Activated naive CD8-positive, alpha-beta T cell treated with anti-CD3 and anti-CD28 coated beads, Interleukin-2, amount 50 U/mL, for 24 hours (primary cell): ENCODE measurements at places on chromosomes 7 and 10.

- DNase-seq, result no peak
Measured at GRCh38 chr7:16739863-16740622, 13.5 kb upstream of the TSPAN13 start.

DNA sequence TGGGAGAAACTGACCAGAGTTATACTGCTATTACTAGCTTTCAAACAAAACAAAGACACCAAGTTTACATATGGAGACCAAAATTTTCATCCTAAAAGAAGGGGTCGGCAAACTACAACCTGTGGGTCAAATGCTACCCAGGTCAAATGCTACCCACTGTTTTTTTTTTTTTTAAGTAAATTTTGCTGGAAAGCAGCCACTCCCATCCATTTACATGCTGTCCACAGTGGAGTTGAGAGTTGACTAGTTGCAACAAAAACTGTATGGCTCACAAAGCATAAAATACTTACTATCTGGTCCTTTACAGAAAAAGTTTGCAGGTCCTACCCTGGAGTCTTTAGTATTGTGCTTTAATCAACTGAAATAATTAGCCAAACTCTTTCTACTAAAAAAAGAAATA lies 91.4 kb downstream of the SIRT1 start:
- no peak for DNase-seq

DNA sequence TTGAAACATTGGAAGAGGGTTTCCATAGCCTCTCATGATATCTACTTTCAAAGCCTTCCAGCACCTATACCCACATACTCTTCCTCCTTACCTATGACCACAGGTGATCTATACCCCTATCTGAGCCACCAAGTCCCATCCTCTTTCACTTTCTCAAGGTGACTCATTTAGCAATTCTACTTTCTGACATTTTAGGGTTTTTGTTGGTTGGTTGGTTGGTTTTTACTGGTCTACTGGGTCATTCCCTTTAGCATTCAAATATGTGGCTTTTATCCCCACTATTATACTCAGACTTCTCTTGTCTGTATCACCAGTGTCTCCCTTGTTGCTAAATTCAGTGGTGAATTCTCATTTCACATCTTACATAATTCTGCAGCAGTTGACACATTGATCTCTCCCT lies 130.4 kb upstream of the STEAP4 start:
- no peak for DNase-seq

DNA sequence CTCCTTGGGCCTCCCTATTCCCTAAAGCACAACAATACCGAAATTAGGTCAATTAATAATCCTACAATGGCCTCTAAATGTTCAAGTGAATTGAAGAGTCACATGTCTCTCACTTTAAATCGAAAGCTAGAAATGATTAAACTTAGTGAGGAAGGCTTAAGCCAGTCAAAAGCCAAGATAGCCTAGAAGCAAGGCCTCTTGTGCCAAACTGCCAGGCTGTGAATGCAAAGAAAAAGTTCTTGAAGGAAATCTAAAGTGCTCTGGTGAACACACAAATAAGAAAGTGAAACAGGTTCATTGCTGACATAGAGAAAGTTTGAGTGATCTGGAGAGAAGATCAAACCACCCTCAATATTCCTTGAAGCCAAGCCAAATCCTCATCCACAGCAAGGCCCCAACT lies 57.2 kb downstream of the SLC29A4 start:
- DNase-seq, result no peak

- DNase-seq, result no peak
Measured at GRCh38 chr10:34960983-34961382, 129.2 kb downstream of the CUL2 start.

- no peak for DNase-seq
Measured at GRCh38 chr10:126247446-126247975, 140.8 kb downstream of the ADAM12 start.

- DNase-seq, result no peak
Measured at GRCh38 chr7:134422638-134423037, 36.3 kb downstream of the AKR1B1 start.

DNA sequence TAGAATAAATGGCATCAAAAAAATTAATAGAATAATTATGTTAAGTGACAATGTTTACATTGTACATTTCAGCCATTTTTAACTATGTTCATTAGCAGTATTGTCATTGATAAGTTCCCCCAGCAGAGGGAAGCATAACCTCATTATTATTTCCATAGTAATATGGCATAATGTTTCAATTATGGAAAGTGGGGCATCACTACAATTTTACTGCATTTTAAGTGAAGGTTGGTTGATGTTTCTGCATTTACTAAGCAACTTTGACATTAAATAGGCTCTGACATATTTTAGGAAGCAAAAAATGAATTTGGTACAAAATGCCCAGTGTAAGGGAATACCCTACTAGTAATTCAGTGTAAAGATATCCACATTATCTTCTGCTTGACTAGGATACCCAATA lies 218.3 kb downstream of the SEMA3A start:
- DNase-seq, result no peak

DNA sequence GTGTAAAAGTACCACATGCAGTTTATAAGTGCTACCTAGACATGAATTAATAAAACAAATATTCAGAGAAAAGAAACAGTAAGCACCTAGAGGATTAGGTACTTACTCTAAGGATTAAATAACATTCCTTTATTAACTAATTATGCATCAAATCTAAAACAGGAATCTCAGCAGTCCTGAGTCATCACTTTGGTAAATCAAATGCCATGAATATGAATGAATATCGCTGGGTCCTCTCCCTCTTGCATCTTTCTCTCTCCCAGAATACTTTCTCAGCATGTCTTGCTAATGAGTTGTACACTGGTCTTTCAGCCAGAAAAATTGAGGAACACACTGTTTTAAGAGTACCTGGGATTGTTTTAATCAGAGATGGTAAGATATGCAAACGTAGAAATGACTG lies 225.5 kb upstream of the NFE2L3 start:
- no peak for DNase-seq

DNA sequence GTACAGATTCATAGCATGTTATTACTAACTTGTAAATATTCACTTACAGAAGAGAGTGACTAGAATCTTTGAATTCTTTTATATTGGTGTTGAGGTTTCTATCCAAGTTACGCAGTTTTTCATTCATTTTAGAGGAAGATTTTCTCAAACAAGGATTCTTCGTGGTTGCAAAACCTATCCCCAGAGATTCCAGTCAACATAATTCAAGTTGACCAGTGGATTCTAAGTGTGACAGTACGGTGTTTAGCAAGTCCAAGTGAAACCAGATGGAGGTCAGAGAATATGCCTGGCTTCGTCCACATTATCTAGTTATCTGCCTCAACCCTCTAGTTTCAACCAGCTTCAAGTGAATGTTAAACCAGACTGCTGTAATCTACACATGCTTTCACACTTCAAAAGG lies 131.9 kb downstream of the SDK1 start:
- DNase-seq, result no peak

DNA sequence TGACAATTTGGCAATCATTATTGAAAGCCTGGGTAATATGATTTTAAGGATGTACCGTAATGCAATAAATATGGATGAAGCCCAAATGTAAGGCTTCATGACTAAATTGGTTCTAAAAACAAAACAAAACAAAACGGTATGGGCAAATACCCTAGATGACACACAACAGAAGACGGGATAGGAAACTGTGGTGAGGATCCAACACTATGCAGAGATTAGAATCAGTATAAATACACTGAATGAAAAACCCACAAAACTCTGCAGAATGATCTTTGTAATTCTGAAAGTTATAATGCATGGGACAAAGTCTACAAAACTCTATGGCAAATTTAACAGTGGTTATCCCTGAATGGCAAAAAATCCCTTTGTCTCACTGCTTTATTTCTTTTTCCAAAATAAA lies 57.6 kb downstream of the MALSU1 start:
- no peak for DNase-seq

DNA sequence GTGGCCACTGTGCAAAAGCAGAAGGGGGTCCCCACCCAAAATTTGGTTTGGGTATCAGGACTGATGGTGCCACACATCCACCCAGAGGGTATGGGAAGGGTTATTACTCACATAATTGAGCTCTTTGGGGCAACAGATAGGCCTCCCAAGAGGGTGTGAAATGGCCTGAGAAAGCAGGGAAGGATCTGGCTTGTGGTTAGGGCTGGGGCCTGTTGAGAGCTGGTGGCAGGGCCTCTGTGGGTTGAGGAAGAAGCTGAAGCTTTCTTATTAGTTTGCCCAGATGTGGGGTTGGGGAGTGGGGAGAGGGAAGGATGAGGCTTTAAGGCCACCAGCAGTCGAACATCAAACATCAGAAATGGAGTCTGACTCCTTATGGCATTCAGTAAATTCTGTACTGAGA lies 18.3 kb upstream of the MKI67 start:
- DNase-seq, result no peak

GRCh38 chr10:106224676-106225075 lies 939.8 kb downstream of the SORCS1 start:
- no peak for DNase-seq

DNA sequence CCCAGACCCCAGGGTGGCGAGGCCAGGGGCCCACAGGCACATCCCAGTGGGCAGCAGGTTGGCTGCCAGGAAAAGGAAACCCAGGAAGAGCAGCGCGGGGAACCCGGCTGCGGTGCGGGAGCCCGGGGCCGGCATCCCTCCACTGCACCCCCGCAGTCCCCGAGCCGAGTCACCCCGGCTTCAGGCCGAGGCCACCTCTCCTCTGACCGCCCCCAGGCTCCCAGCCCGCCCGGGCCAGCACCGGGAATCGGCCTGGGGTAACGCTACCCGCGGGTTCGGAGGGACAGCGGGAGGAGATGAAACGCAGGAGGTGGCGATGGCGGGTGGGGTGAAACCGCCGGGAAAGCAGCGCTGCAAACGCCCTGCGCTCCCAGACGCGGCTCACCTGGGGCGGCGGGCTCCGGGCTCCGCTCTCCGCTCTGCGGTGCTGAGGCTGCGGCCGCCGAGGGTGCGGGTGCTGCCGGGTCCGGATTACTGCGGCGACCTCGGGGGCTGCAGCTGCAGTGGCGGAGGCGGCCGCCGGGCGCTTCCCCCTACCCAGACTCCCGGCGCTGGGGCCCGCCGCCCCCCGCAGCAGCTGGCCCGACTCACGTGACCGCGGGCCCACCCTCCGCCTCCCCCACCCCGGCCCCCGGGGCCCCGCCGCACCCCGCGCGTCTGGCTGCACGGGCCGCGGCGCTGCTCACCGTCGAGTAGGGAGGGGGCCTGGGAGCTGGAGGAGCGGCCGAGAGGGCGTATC lies at the start of gene SCRN1:
SCRN1 (minus strand) TSS at position 545 of the 739 bp plus-strand sequence. CDS start 20,734 bp downstream, outside the sequence.
- peak; percentile 35 for DNase-seq

DNA sequence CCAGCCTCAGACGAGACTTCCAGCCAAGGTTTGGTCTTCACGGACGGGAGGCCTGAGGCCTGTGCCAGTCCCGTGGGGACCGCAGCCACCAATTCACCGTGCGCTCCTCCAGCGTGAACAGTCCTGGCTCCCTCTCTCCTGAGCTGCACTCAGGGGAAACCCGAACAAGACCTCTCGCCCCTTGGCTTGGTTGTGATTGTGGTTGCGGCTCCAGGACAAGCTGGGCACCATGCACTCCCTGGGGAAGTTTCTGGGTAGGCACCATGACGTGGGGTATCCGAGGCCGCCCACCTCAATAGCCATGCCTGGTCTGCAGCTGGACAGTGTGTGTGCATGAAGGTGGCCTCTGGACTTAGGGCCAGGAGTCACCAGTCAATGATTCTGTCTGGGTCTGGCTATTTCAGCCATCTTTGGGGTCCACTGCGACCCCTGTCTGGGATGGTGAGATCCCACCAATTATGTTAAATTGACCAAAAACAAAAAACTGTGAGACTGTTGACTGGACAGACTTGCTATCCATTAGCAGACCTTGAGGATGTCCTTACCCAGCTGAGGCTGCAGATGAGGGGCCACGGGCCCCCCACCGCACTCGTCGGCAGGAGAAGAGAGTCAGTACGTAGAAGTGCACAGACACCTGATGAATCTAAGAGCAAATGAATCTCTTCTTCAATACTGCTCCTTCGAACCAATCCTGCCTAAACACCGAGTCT lies 33.5 kb upstream of the EN2 start:
- no peak for DNase-seq

DNA sequence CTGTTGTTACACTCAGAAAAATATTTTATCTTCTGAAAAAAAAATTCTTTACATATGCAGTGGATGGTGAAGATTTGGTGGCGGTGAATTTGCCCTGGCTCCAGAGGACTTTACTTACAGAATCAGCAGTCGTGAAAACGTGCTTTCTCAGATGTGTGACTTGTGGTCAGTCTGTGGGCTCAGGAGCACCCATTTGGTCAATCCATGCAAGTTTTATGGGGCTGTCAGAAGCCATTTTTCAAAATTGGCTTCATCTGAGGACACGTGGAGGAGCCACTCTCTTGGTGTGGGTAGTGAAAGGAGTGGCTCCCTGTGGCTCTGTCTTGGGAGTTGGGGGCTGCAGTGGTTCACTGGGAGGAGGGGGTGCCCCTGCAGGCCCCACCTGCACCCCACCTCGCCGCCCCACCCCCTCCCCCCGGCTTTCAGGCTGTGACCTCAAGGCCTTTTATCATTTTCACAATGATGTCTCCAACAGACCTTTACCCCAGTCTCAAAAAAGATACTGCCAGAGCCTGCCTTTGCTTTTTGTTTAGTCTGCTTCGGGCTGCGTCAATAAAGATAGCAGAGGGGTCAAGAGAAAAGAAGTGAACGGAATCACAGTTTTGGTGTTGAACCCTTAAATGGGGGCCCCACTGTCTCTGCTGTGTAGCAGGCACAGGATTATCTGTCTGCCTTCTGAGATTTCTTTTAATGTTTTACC lies 137.4 kb downstream of the MGMT start:
- DNase-seq, result no peak

GRCh38 chr7:16317406-16317805 lies 103.9 kb downstream of the CRPPA start:
- DNase-seq, result no peak

GRCh38 chr7:98396768-98397167 lies 4.1 kb downstream of the BAIAP2L1 start:
- no peak for DNase-seq

GRCh38 chr7:135189961-135190360 lies 19.5 kb upstream of the CYREN start:
- no peak for DNase-seq

DNA sequence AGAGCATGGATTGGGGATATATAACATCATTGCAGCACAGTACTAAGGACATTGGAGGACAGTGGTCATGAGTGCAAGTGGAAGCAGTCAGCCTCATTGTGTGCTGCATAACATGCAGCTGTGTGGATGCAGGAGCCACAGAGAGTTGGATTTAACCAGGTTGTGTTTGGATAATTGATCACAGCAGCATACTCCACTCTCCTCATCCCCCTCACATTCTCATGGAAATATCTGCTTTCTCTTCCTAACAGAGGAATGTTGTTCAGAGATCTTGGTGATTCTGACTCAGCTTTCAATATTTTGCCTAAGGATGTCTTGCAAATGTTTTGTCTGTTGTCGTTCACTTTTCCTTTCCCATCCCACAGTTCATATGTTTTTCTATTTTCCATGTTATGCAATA lies 31.8 kb upstream of the LSM8 start:
- DNase-seq, result no peak

- DNase-seq, result no peak
Measured at GRCh38 chr7:115387137-115387536, 465.2 kb downstream of the MDFIC start.

- DNase-seq, result no peak
Measured at GRCh38 chr7:47782022-47782421, 166.2 kb downstream of the PKD1L1 start.

- no peak for DNase-seq
Measured at GRCh38 chr7:36507475-36508440, 118.1 kb downstream of the ANLN start.

GRCh38 chr7:93945083-93945482 lies 23.5 kb downstream of the GNG11 start:
- no peak for DNase-seq

- DNase-seq, result peak; percentile 87
Measured at GRCh38 chr10:62779487-62780248, 24.9 kb upstream of the ADO start.
